ENCODE measurements at places on chromosomes 4 and X.

GRCh38 chr4:136643416-136643815 lies 888.9 kb downstream of the PCDH18 start:
- DNase-seq: no peak

DNA sequence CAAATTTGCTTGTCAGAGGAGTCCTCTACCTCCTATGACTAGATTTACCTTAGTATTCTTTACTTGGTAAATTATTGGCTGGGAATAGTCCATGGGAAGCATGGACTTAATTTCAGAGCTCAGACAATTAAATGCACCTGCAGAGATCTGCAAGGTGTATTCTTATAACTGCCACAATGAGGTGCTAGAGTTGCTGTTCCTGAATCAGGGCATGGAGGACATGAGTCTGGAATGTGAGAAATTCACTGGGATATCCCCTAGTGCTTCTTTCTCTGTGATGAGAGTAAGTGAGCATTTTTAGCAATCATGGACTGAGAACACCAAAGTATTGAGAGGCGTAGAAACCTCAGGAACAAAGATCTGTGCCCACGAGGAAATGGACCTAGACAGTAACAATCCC lies 32.9 kb upstream of the GRID2 start:
- no peak for DNase-seq

DNA sequence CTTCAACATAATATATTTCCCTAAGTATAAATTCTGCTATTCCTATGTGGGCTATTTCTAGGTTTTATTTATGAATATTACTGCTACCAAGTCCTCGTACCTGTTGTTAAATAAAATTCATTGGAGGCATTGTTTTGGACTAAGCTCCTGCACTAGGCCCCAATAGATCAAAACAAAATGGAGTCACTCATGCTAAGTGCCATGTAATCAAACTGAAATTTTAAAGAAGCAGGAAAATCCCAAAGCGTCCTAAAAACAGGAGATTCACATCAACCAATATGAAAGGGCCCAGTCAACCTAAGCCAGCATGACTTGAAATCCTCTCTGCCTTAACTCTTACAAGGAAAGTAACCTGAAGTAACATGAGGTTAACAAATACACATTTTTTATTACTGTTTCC lies 743.2 kb downstream of the TRAM1L1 start:
- DNase-seq: no peak

DNA sequence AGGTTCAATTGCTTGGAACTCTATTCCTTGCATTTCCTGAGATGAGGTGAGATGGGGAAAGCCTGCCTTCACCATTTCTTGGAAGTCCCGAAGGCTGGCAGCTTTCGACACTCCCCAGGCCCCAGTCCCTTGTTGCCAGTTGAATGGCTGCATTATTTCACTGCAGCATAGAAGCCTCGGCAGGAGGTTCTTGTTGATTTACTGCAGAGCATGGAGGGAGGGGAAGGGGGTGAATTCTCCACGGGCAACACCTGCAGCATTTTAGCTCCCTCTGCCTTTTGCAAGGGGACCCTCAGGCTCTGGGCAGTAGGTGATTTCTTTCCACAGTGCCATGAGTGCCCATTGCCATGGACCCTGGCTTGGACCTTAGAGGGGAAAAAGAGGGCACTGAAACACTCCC lies 10.7 kb upstream of the BCLAF3 start:
- no peak for DNase-seq

DNA sequence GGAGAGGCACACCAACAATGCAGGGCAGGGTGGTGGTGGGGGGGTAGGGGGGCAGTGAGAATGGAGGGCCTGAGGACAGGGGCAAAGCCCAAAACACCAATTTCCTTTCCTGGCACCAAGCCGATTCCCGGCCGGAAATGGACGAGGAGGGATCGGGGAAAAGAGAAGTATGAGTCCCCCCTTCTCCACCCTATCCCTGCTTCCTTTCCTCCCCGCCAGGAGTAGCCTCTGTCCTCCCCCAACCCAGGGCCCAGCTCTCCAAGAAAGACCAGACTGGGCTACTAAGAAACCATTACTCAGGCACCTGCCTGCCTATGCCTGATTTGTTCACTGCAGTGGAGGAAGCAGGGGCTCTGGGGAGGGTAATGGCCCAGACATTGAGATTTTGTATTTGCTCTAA lies 402 bp downstream of the CCDC120 start:
- DNase-seq: no peak

DNA sequence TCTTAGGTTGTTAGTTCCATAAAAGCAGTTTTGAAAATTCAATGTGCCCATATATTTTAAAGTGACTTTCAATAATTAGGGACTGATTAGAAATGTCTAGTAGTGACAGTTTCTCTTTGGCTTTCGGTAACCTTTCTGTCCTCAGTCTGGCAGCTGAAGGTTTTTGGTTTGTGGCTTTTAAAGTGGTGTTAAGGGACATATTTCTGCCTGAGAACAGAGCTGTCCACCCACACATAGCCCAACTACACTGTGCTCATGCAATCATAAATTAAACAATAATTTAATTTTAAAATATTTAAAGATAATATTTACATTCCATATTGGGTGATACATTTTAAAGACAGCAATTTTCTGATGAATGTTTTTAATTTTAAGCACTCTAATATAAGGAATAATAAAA lies 335.0 kb upstream of the TENM3 start:
- DNase-seq: no peak

DNA sequence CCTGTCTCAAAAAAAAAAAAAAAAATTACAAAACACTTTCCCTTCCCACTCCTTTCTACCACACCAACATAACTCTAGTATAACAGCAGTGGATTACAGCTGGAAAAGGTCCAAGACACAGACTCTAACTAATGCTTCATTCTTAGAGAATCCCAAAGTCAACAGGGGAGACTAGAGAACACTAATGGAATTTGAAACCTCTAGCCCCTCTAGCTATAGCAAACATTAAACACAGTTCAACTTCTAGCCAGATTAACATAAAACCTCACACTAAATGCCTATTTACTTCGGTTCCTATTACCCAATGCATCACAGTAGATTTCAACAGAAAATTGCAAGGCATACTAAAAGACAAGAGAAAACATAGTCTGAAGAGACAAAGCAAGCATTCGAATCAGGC lies 10.5 kb upstream of the DHX15 start:
- DNase-seq: no peak

DNA sequence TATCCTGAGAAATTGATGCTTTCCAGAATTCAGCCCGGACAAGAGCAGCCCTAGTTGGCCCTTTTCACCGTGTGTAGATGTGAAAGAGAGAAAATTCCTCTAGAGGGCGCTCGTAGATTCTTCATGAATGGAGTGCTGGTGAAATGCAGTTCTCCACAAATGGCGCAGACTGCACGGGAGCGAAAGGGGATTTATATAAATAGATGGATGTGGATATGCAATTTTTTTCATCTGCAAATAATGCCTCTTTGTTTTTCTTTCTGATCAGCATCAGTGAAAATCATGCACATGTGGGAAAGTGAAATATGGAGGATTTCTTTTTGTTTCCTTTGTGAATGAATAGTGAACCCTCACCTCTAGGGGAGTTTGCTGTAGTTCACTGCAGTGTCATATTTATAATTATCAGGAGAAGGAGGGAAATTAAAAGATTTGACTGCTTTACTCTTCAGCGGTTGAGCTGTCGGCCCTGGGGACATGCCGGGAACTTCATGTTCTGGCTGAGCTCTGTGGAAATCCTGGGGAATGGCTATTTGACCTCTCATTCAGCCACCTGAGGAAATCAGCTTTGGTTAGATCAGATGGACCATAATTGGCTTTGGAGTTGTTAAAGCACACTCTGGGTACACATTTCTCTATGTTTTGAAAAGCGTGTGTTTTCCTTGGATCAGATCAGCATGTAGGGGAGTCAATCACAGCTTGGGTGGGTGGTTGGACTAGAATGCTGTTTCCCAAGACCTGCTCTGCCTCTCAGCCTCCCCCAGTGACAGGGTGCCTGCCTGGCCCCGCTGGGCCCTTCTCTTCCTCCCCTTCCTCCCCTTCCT lies 115.0 kb upstream of the SHISA3 start:
- peak; percentile 76 for DNase-seq

DNA sequence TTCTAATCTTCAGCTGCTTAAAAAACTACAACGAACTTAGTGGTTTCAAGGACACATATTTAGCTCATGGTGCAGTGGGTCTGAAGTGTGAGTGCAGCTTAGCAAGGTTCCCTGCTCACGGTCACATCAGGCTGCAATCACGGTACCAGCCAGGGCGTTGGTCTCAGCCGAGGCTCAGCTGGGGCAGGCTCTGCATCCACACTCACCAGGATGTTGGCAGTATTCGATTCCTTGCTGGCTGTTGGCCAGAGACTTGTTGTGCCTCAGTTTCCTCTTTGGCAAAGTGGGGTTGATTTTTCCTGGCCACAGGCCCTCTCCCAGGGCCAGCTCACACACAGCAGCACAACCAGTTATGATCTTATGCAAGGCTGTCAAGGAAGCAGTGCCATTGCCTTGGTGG lies 61.8 kb downstream of the TRMT44 start:
- no peak for DNase-seq

GRCh38 chrX:117977526-117977925 lies 139.1 kb downstream of the KLHL13 start:
- DNase-seq: no peak

DNA sequence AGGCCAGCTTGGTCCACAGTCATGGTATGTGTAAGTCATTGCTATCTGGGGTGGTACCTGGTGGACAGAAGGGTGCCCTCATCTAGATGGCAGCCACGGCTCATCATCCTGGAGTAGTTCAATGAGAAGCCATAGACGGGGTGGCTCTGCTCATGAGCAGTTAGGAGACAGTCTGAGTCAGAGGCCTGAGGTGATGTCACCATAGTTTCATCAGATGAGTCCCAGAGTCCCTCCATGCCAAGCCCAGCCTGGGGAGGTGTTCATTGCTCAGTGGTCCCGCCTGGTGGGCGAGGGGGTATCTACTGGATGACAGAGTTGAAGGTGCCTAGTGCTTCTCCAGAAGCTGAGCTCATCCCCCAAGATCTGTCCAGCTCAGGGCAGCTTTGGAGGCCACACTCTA lies 49.8 kb downstream of the DLG3 start:
- DNase-seq: no peak
